ENCODE measurements at places on chromosomes 1 and 21.

DNA sequence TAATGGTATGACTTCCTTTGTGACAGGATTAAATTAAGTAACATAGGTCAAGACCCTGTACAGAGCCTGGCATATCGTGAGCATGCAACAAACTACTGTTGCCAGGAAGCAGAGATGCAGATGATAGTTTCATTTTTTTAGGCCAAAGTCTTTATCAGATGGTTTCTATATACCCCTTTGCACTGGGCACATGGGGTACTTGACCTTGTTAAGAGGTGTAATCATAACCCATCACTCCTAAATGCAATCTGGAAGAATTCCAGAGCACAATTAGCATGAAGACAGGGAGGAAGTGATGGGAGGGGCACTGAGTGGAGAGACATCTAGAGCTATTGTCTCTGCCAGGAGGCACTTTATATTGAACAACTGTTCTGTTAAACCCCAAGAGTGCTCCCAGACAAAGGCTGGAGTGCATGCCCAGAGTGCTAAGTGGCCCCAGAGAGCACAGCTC, 22.1 kb downstream of the ZBTB17 start:
- no peak for DNase-seq

DNA sequence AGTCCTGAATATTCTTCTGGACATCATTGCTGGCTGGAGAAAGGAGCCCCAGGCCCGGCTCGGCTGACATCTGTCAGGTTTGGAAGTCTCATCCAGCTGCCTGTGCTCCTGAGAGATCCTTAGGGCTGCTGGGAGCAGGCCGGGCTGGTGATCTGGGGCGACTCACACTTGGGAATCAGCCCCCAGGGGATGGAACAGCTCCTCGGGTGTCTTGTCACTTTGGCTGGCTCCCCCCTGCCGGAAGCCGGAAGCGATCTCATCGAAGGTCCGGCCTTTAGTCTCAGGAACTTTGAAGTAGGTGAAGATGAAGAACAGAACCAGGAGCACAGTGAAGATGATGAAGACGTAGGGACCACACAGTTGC, 31.8 kb downstream of the SLC2A1 start:
- DNase-seq: no peak

DNA sequence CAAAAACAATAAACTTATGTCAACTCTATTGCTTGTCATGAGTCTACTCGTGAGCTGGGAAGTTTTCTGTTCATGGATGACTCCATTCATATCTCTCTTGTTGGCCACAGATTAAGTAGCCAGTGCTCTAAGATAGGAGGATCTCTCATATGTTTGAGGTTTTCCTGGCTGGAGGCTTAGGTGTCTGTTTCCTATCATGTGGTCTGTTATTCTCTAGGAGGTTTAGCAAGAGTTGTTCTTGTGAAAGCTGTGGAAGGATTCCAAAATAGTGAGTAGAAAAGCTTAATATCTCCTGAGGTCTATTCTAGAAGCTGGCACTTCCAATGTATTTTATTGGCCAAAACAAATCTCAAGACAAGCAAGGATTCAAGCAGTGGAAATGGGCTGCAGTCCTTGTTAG, 5.8 kb upstream of the KRTAP20-2 start:
- DNase-seq: no peak

DNA sequence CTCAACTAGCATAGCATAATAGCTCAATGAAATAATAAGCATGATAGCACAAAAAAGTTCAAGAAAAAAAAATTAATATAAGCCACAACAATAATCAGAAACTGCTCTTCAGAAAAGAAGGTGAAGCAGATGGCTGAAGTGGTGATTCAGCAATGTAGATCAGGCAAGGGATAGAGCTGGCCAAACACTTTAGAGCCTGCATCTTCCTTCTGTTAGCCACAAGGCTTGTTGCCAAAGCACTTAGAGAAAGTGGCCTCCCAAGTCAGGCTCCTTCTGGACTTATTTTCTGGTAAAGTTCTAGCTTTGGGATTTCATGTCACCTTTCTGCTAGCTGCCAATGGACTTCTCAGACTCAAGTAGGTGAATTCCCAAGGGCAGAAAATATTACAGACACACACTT, 60.3 kb upstream of the C1orf87 start:
- DNase-seq: peak; percentile 27

DNA sequence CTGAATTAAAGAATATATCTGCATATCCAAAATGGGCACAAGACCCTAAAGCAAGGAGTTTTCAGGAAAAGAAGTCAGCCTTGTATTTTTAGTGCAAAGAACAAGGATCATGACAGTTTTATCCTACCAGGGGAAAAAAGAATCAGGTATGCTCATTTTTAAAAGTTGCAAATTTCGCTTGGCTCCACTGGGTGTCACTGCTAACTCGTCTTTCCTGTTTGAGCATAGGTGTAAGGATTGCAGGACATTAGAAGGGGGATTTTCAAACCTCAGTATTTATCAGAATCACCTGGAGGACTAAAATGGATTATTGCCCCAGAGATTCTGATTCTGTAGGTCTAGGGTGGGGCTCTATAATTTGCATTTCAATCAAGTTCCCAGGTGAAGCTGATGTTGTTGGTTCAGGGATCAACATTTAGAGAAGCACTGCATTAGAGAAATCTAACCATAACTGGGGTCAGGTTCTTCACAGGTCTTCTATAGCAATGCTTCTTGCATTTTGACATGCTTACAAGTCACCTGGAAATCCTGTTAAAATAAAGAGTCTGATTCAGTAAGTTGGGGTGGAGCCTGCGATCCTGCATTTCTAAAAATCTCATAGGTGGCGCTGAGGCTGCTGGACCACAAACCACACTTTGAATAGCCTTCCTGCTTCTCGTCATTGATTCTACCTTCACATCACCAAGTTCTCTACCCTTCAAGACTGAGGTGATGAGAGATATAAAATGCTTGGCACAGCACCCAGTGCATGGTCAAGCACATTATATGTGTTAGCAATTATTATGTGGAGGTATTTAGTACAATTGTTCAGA, 39.6 kb downstream of the NUF2 start:
- peak; percentile 32 for DNase-seq

GRCh38 chr1:181044449-181044966, 10.7 kb downstream of the MR1 start:
- DNase-seq: no peak

DNA sequence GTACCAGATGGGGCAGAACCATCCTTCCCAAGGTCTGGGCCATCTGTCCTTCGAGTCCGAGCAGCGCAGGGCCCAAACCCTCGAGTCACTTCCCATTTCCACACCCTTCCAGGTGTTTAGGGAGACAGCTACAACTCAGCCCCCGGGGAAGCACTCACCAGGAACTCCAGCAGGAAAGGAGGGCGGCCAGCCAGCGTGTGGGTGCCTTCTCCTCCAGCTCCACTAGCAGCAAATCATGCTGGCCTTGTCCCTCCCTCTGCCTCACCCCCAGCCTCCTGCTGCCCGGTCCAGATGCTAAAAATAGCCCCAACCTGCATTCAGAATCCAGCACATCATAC, 56.1 kb downstream of the RIPK4 start:
- DNase-seq: no peak

DNA sequence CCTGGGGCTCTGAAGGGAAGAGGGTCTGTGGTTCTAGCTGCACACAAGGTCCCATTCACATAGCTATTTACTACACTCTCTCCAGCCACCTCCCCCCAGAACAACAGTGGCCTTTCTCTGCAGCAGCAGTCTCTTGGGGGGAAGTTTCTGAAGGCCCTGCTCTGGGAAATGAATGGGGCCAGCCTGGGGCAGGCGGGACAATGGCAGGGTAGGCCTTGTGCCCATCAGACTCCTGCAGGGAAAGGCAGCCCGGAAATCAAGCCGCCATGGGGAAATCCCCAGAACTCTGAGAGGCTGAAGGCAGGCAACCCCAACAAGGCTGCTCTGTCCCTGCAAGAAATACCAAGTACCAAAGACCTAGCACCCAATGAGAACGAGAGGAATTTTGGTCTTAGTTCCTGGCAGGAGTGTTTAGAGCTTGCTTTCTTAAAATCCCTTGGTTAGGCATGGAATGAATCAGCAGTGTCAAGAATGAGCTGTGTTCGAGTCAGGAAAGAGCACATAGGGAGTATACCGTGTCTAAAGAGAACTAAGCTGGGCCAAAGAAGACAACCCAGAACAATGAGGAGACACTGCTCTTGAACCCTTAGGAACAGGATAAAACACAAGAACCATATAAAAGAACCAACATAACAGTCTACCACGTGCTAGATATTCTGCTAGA, 11.3 kb downstream of the ARHGEF11 start:
- peak; percentile 56 for DNase-seq

DNA sequence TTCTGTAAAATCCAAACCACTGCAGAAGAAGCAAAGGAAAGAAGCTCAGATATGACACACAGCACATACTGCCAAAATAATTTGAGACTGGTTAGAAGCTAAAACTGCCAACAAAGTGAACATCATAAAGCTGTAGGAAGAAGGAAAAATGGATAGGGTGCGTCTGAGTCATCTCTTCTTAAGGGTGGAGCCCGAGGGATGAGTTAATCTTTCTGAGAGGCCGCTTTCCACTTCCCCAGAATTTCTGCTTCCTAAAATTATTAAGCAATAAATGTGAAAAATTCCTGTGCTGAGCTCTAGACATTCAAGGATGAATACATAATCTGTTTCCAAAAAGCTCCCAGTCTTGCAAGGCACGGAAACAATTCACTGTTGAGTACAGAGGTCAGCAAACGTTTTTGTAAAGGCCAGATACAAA, 20.1 kb downstream of the PPT1 start:
- DNase-seq: peak; percentile 49

GRCh38 chr1:100875228-100875627, 19.4 kb downstream of the EXTL2 start:
- no peak for DNase-seq

DNA sequence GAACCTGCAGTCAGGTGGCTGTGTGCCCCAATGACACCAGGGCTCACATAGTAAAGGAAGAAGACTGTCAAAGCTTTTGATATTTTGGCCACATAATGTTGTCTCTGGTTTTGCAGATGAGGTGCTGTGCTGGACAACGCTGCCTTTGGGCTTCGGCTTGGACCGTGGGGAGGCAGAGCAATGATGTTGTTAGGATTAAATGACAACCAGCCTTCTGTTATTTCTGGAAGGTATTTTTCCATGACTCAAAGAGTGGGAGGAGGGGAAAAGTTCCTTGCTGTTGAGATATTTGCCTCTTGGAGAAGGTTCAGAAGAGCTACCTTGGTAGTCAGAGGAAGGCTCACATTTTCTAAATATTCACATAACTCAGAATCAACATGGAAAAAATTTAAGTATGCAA, 187.3 kb upstream of the GALNT2 start:
- no peak for DNase-seq

GRCh38 chr1:154427173-154428139, 22.3 kb downstream of the IL6R start:
- DNase-seq: peak; percentile 44

DNA sequence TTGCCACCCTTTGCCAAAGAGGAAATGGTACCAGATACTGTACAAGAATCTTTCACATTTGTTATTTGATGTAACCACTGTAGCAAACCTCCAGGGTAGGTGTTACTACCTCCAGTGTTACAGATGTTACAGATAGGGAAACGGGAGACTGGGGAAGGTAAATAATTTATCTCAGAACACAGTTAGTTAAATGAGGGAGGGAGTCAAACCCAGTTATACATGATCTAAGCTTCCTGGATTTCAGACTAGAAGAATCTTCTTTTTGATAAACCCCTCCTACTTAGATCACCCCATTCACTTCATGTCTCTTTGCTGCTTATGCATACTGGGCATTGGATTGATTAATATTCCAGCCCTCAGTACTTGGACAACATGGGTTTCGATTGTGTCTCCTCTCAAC, 276.4 kb downstream of the HHAT start:
- DNase-seq: no peak

DNA sequence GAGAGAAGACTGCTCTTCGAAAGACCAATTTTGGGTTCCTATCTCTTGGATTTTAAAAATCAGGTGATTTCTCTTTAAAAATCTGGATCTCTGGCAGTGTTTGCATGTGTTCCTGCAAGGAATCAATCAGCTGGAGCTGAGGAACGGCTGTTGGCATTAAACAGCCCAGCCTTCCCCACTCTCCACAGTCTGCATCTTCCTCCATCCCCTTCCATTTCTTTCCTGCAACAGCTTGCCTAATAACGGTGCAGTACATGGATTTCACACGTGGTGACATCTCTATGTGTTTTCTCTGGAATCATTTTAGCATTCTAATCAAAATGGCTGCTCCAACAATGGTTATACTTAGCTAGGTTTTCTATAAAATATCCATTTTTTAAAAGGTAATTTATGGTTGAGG, 20.0 kb downstream of the RIPPLY3 start:
- no peak for DNase-seq

DNA sequence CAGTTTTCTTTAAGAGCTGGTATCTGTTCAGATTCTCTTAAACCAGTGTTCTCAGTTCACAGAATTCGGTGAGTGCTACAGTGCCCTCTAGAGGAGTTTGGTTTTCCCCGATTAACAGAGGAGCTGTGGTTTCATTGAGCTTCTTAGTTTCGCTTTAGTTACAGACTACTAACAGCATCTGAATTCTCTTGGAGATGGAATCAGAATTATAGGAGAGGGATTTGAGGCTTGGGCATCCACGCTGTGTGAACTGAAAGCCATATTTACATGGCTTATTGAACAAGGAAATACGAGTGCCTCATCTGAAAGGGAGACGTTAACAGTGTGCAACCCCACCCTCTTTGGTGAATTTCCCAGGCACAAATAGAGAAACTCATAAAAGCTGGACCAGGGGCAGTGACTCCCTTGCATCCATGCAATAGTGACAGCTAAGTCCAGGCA, 202.0 kb downstream of the USH2A start:
- peak; percentile 55 for DNase-seq

DNA sequence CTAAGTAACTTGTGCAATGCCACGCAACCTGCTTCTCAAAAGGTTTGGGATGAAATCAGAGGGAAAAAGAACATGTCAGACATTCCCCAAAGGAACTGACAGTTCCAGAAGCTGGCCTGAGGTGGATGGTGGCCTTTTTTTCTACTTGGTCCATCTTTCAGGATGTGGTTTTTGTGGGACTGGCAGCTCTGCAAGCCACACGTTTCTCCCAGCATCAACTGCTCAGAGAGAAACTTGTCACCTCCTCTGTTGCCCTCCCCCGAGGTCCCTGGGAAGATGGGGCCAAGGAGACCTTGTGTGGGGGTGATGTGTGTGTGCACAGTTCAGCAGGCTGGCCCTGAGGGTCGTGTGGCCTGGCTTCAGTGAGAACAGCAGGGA, 2.5 kb upstream of the DHRS3 start:
- DNase-seq: no peak

- DNase-seq: no peak
Measured at GRCh38 chr1:159066108-159066507, 10.5 kb downstream of the AIM2 start.

GRCh38 chr1:22815421-22816066, 104.9 kb downstream of the EPHB2 start:
- no peak for DNase-seq

DNA sequence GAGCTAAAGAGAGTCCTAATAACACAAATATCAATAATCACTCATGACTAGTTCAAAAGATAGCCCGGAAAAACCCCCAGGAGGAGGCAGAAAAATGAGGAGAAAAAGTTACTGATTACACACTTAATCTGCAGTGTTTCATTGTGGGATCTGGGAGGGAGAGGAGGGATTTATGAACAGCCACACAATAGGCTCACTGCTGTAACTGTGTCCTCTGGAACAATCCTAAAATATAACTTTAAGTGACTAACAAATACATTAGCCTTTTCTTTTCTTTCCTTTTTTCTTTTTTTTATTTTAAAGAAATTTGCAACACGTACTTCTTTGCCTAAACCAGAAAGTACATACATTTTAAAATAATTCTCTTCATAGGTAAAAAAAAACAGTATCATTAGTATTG, 106.3 kb upstream of the LBR start:
- DNase-seq: no peak

GRCh38 chr1:154413177-154413783, 8.1 kb downstream of the IL6R start:
- no peak for DNase-seq
